ENCODE measurements at places on chromosomes 2 and 18.

GRCh38 chr2:106547164-106547903 lies 60.2 kb downstream of the CD8B2 start:
- DNase-seq = no peak

DNA sequence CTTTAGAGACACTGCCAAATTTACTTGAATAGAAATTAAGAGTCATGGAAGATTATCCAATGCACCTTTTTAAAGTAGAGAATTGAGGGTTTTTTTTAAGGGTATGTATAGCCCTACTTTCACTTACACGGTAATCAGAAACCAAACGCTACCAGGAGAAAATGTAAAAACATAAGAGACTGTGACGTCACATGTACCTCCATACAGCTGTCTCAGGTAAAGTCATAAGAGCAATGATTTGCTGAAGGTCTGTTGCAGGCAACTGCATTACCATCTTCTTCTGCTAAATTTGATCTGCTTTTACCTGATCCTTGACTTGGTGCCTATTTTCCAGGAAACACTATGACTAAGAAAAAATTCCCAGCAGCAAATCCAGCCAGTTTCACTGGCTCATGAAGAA lies 478.5 kb upstream of the DDX18 start:
- no peak for DNase-seq

DNA sequence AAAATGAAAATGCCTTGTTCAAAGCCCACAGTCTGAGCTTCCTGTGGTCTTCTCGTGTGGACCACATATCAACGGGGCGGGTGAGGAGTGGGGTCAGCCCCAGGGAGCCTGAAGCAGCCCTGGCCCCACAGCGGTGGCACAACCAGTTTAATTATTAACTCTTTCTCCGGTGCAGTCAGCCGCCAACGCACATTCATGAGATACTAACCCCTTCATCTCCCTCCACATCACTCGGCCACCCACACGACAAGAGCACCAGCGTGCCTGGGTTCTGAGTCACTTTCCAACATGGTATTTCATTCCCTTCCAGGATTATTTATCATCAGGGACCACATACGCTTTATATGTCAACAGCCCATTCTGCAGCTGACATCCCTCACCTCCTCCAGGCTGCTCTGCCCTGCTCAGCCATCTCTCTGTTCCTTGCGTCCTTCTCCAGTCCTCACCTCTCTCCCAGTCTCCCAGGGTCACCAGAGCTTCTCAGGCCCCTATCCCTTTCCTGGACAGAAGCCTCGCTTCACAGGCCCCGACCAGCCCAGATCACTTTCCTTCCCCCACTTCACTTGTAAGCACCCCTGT lies 48.0 kb upstream of the ID2 start:
- no peak for DNase-seq

DNA sequence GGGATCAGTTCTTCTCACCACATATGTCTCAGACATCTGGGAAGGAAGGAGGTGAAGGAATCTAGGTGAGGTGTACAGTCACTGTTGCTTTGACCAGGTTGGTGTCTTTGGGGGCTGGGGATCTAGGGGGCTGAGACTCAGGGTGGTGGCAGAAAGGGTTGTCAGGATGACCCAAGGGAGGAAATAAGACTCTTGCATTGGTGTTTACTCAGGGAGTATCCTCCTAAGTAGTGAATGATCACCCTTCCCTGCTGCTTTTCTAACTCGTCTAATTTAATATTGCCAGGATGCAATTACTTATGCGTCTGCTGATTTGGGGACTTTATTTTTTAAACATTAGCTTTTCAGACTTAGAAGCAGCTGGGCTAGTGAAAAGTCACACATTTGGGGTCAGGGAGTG lies 127.8 kb upstream of the SIX3 start:
- DNase-seq = no peak

- DNase-seq = no peak
These were observed 157.7 kb downstream of the CCDC178 start for GRCh38 chr18:33282709-33283333.

GRCh38 chr18:46624127-46624526 lies 32.9 kb downstream of the LOXHD1 start:
- no peak for DNase-seq
